NCI-H187 treated with DMSO at 0.1 percent for 48 hours (cell line): ENCODE measurements at places on chromosomes 12 and 14.

- DNase-seq = no peak
Observed at GRCh38 chr12:51320311-51320694, 3.7 kb downstream of the BIN2 start.

GRCh38 chr12:114694436-114695304, 10.7 kb upstream of the TBX3 start:
- DNase-seq = no peak

GRCh38 chr14:88225721-88226120, 97.3 kb downstream of the KCNK10 start:
- no peak for DNase-seq

GRCh38 chr12:49636979-49637755, 13.8 kb downstream of the PRPF40B start:
- no peak for DNase-seq

- DNase-seq = no peak
Observed at GRCh38 chr14:89507521-89507920, 90.5 kb upstream of the FOXN3 start.

DNA sequence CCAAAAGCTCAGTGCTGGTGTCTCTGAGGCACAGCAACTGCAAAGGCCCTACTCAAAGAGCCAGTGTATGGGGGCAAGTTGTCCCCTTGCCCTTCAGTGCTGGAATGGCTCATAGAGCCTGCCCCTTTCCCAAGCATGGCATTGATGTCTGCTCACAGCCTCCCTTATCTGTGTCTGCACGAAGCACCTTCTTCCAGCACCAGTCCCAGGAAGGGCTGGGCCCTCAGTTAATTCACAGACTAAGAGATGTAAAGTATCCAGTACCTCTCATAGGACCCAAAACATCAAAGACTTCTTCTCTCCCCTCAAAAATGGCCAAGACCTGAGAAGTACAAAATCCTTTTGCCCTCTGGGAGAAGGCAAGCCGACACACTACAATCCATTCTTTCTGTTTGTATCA, 1.6 kb upstream of the CMAS start:
- DNase-seq = no peak

DNA sequence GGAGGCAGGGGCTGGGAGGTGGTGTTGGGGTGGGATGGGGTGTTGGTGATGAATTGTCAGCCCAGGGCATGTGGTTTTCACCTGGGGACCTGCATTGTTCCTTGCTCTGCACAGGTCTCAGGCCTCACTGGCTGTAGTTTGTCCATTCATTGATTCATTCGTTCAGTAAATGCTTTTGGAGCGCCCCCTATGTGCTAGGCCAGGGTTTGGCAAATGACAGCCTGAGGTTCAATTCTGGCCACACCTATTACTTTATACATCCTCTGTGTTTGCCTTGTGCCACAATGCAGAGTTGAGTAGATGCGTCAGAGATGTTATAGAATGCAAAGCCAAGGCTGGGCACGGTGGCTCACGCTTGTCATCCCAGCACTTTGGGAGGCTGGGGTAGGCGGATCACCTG, 4.7 kb downstream of the ADCK1 start:
- DNase-seq = no peak

DNA sequence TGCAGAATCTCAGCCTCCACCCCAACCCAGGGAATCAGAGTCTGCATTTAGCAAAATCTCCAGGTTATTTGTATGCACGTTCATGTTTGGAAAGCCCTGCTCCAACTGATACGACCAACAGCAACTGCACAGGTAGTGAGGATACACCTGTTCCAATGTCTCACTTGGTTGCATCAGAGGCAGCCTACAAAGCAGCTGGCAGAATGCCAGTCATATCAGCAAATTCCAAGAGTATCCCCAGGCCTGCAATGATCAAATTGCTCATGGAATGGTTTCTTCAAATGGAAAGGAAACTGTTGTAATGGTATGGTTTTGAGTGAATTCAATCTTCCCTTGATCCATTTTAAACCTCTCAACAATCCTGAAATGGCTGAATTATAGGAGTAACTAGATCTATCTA, 75.4 kb downstream of the GRIP1 start:
- no peak for DNase-seq

- DNase-seq = no peak
Observed at GRCh38 chr12:132836795-132837331, 8.2 kb upstream of the GOLGA3 start.
